Left hindlimb (tissue), 1 donor: ENCODE measurements at places on chromosomes 11 and 22.

DNA sequence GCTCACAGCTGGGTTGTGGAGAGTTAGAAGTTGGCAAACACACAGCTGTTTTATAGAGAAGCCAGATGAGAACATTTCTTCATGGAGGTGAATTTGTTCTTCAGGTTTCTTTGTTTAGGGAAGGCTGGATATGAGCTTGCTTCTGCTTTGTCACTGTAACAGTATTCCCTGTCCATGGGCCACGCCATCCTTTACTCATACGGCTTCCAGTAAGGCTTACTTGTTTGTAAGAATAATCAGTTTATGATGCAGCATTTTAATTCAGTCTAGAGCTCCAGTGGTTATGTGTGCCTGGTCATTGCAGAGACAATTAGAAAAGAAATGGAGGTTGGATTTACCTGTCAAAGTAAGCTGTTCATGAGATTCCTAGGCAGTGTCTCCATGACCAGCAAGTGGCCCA, 131.8 kb downstream of the TRIM44 start:
- no peak for DNase-seq

DNA sequence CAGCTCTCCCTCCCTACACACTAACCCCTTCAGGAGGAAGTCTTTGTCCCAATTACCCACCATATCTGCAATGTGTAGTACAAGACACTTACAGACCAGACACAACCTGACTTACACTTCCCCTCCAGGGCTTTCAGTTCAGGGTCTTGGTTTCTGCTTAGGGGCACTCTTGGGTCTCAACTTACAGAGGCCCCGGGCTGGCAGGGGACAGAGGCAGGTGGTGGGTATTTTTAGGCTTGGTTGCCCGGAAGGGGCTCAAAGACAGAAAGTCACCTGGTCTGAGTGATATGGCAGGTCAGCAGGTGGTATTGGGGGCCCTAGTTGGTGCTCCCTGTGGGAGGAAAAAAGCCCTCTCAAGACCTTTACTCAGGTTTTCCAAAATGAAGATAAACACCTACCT, 3.4 kb upstream of the TMEM184B start:
- no peak for DNase-seq

DNA sequence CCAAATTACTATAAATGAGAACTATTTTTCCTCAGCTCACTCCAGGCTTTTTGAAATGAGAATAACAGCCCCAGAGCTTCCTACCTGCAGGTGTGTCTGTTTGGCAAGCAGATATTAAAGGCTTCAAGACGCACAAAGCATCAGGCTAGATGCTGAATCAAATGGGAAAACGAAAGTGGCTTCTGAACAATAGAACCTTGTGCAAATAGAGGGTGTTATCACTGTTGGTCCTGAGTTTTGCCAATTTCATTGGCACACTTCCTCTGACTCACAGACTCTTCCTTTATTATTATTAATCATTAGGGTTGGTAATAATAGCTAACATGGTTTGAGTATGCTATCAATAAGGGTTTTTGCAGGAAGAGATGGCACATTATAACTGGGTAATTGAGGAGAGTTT, 13.4 kb downstream of the SYT13 start:
- no peak for DNase-seq

- DNase-seq: no peak
Measured at GRCh38 chr11:116948391-116948790, 111.0 kb upstream of the APOA1 start.

GRCh38 chr11:123469586-123469985, 39.5 kb downstream of the GRAMD1B start:
- no peak for DNase-seq

- DNase-seq: no peak
Measured at GRCh38 chr22:32994898-32995297, 63.3 kb downstream of the SYN3 start.

GRCh38 chr11:120324932-120325810, at the start of gene TLCD5:
Gene TLCD5, plus strand, starts transcription at chr11:120325299. Its CDS starts 2,143 bp downstream, at chr11:120327442.
- DNase-seq: peak; percentile 85

DNA sequence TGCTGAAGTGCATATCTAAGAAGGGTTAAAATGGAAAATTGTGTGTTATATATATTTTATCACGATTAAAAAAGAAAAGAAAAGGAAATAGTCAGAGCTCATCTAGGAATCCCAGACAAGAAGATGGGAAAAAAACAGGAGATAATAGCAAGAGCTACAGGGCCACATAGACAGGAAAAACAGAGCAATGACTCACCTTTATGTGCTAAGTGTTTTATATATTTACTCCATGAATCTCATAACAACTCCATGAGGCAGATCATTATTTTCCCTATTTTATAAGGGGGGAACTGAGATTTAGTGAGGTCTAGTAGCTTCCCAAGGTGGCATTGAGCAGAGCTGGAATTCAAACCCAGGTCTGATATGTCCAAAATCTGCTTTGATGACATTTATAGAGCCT, 18.1 kb upstream of the ELF5 start:
- no peak for DNase-seq

DNA sequence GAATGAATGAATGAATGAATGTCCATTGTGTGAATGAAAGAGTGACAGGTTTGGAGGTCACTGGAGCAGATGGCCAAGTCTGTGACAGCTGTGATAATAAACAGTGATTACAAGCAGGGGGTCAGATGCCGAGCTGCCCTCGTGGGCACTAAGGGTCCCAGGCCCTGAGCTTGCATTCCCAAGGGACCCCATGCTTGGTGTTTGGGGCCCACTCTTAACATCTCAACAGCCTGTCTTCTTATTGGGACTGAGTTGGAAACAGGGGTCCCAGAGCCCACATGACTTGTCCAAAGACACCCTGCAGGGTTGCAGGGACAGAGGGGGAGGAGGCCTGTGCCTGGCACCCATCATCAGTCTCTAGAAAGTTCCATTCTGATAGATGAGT, 12.0 kb upstream of the ANO1 start:
- DNase-seq: no peak

GRCh38 chr22:42261296-42261695, 9.2 kb downstream of the TCF20 start:
- no peak for DNase-seq

DNA sequence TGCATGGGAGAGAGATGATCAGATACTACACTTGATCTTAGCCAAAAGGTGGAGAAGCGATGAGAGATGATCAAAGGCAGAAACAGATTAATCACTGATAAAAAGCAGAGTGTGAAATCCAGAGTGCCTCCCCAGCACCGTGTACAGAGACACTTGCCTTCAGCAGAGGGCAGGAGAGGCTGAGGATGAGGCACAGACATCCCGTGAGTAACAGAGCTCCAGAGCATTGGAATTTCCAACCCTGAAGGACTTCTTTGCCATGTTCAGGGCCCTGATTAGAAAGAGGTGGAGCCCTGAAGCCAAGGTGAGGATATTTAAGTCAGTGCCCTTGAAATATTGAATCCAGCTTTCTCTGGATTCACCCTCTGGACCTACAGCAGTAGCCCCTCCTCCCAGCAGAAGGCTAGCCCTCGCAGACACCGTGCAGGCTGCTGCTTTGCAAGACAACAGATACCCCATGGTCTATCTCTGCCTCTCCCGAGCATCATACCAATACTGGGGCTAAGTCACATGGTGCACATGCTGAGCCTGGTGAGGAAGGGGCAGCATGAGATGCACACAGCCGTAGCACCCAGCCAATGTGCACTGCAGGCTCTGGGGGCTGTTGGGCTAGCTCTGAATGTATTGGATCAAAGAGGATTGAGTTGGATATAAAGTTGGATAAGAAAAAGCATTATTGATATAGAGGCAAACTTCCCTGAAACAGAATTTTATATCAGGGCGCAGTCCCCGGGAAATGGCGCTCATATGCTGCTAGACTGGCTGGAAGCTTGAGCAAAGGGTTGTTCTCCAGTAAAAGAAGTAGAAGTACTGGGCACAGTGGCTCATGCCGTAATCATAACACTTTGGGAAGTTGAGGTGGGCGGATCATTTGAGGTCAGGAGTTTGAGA, 200.3 kb upstream of the B3GAT1 start:
- no peak for DNase-seq

DNA sequence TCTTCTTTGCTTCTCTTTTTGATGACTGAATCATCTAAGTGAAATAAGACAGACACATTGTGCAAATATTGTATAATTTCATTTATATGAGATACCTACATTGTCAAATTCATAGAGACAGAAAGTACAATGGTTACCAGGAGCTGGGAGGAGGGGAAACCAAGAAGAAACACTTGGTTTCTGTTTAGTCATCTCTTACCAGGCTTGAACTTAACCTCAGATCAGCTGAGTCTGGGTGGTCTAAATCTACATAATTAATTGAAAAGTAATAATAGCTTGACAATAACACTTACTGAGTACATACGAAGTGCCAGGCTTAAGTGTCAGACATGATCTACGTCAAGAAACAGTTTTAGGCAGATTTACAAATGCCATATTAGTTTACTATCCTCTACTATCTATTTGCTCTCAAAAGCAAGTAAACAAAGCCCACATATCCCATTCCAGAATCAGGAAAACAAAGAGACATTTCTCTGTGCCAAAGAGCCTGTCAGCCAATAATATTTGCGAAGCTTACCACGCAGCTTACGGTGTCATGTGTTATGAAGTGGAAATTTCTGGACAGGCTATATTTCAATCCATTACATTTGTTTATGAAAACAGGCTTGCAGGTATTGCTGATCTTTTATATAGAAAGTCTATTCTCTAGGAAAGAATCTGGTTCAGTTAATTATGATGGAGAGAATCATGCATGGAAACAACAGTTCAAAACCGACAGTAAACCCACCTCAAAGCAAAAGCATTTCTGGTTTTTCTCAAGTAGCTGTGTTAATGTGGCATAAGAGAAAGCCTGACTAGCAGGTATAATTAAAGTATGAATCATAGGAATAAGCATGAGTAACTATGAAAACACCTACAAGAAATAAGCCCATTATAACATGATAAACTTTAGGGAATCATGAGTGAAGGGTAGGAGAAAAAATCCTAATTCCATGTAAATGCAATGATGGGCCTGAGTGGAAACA, 2.7 kb upstream of the ARHGAP42 start:
- DNase-seq: no peak

DNA sequence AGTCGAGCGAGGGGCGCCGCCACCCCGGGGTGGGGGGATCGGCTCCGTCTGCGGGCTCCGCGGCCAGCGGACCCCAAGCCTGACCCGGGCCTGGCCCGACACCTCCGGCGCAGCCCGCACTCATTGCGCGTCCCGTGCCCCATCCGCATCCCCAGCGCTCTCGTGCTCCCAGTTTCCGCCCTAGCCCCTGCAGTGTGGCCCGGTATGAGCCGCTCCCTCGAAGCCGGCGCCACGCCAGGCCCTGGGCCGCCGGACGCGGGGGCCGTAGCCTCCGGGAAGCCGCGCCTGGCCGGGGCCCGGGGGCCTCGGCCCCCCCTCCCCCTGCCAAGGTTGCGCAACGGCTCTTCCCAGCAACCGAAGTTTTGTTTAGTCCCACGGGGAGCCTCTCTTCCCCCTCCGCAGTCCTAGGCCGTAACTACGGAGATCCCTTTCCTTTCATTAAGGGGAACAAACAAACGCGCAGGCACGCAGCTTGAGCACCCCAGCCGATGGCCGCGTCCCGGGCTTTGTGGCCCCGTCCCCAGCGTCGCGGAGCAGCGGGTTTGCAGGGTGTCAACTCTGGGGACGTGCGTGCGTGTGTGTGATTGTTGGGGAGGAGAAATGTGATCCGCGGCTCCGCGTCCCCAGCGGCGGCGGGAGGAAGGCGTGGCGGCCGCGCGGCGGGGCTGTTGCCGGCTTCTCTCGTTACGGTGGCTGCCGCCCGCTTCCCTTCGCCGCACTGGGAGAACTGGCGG, 883 bp downstream of the HIPK3 start:
- DNase-seq: peak; percentile 92

DNA sequence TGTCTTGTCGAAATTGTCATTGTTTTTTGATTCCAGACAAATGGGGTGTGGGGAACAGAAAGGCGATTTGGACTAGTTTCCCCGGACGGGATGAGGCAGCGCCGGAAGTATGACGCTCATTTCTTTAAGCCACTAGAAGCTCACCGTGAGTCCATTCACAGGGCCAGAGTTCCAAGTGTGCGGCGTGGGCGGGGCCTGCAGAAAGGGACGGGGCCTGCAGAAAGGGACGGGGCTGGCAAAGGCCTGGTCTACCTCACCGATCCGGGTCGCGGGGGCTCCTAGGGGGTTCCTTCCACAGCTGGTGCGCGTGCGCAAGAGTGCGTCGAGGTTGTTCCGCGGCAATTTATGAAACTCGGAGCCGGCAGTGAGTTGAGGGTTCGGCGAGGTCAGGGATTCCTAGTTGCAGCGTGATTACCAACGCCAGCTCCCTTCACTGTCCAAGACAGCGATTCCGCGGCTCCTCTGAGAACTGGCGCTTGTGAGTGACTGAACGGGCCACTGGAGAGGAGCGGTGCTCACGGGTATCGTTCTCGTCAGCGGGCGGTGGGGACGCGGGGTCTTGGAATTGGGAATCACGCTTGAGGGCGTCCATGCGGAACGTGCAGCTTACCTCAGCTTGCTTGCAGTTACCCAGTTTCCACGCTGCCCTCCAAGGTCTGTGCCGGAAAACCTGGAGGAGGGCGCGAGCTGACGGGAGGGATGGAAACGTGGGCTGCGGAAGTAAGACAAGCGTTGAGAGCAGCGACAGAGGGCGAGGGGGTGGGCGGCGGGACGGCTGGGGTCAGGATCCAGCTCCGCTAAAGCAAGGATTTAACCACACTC, at the start of gene ZNF215:
Gene ZNF215 (plus strand): TSS at position 219 of the 822 bp plus-strand sequence. CDS start 5,847 bp downstream, outside the sequence.
- DNase-seq: peak; percentile 88

GRCh38 chr11:80365980-80366379, 925.1 kb upstream of the TENM4 start:
- no peak for DNase-seq

DNA sequence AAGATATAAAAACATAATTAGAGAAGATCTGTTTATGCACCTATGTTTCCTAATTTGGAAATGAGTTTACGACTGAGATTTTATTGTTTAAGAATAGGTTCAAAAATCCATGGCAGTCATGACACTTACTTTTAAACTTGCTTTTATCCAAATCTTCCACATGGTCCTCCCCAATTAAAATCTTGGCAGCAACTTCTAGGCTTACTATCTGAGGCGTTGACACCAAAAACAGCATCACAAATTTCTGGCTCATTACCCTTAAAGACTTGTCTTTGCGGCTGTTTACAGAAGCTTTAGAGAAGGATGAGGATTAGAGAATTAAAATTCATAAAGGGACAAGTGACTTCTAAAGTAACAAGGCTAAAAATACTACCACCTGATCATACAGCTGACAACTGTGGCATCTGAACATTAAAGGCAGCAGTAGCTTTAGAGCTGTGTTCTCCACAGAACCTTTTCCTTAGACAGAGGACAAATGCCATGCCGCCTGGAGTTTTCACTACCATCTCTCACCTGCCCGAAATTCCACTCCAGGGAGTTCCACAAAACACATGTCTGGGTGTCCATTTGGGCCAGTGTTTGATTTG, 6.4 kb downstream of the E2F8 start:
- DNase-seq: no peak
